Activated CD4-positive, alpha-beta T cell treated with anti-CD3 and anti-CD28 coated beads, Interleukin-2, amount 50 U/mL, for 24 hours (primary cell): ENCODE measurements at places on chromosomes 11 and 22.

DNA sequence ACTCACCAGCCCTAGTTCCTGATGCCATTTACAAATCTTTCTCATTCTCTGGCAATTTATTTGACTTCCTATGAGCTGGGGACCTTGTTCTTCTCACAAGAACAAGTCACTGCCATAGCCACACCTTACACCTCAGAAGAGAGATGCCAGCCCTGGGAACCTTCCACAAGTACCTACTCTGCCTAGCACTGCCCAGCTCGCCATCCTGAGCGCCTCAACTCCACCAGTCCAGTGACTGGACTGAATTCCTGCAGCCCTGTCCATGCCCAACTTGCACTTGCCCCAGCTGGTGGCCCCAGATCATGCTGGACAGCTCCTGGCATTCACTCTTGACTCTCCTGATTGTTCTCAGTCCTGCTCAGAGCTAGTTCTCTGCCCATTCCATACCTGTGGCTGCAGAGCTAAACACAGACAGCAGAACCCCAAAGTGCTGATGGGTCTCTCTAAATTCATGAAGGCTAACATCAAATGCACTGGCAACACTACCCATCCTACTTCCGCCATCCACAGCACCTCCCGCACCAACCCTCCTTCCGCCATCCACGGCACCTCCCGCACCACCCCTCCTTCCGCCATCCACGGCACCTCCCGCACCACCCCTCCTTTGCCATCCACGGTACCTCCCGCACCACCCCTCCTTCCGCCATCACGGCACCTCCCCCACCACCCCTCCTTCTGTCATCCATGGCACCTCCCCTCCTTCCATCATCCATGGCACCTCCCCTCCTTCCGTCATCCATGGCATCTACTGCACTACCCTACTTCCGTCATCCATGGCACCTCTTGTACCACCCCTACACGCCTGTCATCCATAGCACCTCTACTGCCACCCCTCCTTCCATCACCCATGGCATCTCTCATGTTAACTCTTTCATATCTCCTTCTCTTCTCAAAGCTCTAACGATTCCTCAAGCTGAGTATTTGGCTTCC is 23.6 kb upstream of the SLC25A1 start:
- no peak for DNase-seq

DNA sequence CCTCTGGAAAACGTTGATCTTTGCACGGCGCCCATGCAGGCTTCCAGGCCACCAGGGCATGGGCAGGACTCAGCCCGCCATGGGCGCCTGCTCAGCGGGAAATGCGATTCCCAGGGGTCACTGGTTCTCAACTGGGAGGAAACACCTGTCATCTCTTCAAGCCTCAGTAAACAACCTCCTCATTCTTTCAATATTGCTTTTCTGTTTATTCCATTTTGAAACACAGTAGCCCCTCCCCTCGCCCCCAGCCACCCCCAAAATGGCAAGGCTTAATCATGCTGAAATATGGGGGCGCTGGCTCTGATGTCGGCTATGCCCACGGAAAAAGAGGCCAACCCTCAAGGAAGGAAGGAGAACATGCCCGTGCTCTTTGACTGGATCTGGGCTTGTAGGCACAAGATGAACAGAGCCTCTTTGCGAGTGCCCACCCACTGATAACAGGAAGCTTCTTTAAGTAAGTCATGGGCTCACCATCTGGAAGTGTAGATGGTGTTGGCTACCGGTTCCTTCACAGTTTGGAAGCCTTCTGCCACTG is 594 bp upstream of the POU2AF1 start:
- no peak for DNase-seq

DNA sequence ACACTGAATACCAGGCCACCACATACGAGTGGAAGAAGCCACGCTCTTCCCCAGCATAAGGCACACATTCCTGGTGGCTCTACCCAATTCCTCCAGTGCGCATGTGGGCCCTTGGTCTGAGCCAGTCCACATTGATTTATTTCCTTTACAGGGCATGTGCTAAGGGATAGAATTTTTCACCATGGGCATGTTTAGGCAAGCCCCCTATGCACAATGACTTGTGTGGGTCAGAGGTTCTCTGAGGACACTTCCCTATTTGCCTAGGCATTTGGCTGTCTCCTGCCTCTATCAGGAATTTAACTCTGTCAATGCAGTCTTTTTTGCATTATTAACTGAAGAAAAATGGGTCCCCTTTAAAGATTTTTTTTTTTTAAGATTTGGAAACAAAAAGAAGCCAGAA is 718.1 kb downstream of the NTM start:
- DNase-seq, result no peak

- no peak for DNase-seq
Measured at GRCh38 chr11:133784359-133784758, 61.0 kb downstream of the SPATA19 start.

GRCh38 chr11:109552376-109552775 is 130.4 kb downstream of the C11orf87 start:
- no peak for DNase-seq
